ENCODE measurements at places on chromosomes 2 and 18.

DNA sequence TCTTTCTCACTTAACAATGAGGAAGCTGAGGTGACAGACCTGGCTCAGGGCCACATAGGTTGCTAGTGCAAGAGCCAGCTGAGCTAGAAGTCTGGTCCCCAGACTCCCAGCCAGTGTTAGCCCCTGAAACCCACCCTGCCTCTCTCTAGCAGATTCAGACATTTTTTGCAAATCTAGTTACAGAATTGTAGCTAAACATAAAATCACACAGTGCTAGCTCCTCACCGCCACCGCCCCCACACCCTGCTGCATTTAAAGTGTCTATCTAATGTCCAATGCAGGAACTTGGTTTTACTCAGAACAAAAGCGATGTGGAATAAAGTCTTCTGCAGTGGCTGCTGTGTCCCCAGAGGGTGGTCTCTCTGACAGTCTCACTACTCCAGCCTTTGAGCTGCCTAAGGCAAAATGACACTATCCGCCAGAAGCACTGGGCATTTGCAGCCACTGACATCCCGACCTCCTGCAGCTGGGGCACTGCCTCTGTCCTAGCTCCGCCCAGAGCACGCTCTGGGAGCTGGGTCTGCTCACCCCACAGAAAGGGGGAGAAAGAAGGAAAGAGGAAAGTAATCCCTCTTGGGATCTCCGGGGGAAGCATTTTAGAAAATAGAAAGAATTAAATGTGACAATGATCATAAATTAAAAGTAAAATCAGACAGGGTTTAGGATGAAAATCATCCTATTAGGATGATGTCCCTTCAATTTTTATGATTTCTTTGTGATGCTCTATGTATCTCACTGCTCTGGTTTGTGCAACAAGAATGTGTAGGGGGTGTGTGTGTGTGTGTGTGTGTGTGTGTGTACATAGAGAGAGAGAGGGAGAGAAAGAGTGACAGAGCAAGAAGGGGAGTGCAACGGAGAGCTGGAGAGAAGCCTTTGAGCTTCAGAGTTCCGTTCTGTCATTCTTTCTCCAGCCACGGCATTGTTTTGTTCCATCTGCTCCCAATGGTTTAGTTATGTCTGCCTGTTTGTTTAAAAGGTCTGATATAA is 50.5 kb upstream of the ST8SIA3 start:
- DNase-seq: no peak

DNA sequence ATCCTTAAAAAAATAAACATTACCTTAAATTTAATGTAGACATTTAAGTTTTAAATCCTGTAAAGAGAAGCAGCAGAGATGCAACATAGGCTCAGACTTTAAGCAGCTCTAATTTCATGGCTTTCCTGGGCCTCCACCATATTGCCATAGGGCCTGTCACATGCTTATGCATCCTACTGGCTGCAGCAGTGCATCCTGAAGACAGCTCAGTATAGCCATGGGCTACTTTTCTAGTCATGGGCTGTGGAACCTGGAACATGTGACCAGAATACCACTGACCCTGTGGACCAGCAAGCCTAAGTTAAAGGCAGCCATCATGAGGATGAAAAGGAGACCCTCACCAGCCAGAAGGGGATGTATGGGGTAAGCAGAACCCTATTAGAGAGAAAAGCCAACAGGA is 10.7 kb downstream of the RMP24 start:
- no peak for DNase-seq

- no peak for DNase-seq
Measured at GRCh38 chr2:205656941-205657340, 25.4 kb upstream of the NRP2 start.

DNA sequence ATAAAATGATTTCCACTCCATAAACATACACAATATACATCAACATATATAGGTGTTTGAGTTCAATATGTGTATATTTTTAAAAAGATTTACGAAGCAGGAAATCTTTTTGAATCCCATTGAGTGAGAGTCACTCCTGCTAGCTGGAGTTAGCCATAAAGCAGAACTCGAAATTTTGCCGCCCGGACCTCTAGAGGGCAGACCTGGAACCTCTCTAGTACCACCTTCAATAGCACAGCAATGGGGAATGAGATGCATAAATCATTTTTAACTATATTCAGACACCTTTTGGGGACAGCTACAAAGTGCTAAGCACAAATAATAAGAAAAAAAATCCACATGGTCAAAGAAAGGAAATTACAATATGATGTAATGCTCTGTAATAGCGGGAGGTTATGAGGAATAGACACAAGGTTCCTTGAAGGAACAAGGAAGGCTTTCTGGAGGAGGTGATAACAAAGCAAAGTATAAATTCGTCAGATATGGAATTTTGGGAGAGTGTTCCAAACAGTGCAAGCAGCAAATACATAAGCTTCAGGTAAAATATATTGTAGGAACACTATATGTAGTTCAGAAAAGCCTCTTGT is 533.4 kb downstream of the ERBB4 start:
- DNase-seq: no peak

DNA sequence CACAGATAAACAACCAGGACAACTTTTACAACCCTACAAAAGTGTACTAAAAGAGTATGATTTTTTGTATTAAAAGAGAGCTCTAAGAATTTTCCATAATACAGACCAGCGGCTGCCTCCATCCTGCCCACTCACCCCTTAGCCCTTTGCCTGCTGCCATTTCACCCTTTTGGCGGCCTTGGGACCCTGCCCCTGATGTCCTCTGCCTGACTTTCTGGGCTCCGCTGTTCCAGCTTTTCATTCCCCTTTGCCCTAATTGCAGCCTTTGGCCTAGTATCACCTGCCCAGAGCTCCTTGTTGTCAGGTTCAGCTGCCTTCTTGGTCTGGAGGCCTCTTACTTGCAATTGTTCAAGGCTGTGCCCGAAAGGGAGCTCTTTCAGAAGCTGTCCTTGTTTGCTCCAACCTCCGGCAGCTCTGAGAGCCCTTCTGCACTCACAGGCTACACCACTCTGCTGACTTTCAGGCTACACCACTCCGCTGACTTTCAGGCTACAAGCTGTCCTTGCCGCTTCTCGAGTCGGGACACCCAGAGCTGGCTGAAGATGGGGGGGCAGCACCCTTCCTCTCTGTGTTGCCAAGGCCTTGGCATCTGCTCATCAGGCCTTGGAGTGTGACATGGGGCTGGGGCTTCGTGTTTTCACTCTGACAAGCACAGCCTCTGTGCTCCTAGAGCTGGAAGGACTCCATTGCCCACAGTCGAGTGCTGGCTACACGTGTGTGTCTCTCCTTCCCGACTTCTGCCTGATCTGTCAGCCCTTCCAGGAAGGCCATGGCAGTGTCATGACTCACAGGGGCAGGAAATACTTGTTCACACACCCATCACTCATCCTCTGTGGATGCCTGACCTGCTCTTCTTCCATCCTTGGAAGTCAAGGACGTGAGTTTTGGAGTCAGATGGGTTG is 43.1 kb upstream of the HDAC4 start:
- DNase-seq: peak; percentile 31

GRCh38 chr2:159144776-159145614 is 141.5 kb downstream of the WDSUB1 start:
- no peak for DNase-seq

GRCh38 chr2:174844295-174844708 is 80.0 kb upstream of the CHRNA1 start:
- DNase-seq: no peak

DNA sequence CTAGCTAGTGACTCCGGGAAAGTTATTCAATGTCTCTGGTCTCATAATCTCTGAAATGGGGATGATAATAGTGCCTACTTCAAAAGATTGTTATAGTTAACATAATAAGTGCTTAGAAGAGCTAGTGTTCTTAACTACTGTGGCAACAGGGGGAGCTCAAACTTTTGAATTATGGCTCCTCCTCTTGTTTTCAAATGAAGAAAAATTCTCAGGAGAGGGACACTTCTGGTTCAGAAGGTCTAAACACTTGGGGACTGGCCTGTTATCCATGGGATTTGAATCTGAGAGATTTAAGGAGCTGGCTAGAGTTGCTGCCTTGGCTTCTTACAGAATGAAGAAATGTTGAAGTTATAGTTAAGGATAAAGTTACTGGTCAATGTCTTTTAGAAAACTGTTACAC is 92.2 kb upstream of the ITGB6 start:
- no peak for DNase-seq

- DNase-seq: no peak
Measured at GRCh38 chr2:164114937-164115336, 379.1 kb upstream of the FIGN start.

DNA sequence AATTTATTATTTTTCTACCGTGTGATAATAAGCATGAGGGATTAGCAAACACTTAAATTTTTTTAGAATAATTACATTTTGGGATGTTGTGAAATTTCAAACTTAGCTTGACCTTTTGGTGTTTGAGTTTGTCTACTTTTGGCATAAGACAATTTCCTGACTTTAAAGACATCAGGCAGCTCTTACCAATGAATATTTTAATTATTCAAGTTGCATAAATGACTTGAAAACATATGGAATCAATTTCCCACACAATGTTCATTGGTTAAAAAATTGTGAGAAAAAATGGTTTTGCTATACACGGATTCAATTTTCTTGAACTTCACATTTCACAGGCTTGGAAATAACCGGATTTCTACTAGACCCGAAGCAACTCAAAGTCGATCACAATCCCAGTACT is 243.4 kb downstream of the IKZF2 start:
- no peak for DNase-seq

GRCh38 chr2:115779085-115779632 is 1336.7 kb downstream of the DPP10 start:
- no peak for DNase-seq

Data from HS-5 (cell line).